ENCODE measurements at places on chromosomes 4 and X.

GRCh38 chrX:639151-639550 lies 8.6 kb downstream of the SHOX start:
- DNase-seq, result no peak

- no peak for DNase-seq
Measured at GRCh38 chrX:1393871-1394615, 2.1 kb upstream of the SLC25A6 start.

DNA sequence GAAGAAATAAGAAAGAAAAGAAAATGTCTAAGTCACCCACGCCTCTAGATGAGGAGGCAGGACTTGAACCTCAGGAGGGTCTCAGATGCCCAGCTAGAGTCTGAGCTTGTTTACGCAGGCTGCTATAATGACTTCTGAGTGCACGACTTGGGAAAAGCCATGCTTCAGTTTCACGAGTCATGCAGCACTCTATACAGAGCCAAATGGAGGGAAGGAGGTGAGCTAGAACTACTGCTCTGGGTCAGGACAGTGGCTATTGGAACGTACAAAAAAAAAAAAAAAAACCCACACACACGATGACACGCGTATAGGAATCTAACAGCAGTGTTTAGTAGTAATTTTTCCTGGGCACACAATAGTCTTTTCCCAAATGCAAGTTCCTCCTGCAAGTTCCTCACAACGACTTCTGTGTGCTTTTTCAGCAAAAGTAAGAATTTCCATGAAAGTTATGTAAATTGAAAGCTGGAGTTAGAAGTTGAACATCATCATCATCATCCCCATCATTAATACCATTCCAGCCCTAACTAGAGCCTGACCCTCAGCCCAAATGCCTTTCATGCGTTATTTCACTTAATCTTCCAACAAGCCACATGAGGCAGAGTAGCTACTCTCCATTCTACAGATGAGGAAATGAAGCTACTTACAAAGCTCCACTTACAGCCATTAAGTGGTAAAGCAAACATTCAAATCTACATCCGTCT lies 36.6 kb downstream of the IRF2 start:
- no peak for DNase-seq

GRCh38 chr4:57854748-57855147 lies 744.6 kb upstream of the IGFBP7 start:
- no peak for DNase-seq

GRCh38 chr4:142419712-142420111 lies 426.4 kb downstream of the INPP4B start:
- DNase-seq, result no peak

- no peak for DNase-seq
Measured at GRCh38 chrX:68935362-68935761, 106.5 kb downstream of the EFNB1 start.

DNA sequence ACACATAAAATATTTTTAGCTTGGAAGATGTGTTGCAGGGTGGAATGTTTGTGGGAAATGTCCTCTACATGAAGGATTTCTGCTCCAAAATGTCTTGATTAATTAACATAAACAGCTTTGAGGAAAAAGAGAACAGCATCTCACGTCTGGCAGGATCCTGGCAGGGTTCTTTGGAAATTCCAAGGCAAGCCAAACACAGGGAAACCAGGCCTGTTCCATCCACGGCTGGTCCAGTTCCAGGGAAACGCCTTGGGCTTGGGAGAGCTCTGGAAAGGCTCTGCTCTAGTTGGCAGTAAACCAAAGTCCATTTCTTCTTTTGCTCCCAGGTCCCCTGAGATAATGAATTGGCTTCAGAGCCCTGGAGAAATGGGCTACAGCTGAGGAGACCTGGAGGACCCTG lies 42.4 kb upstream of the GAB1 start:
- DNase-seq, result peak; percentile 58

- peak; percentile 2 for DNase-seq
Measured at GRCh38 chrX:96480081-96480480, 204.6 kb upstream of the DIAPH2 start.

GRCh38 chrX:19879735-19880378 lies 7.5 kb downstream of the SH3KBP1 start:
- DNase-seq, result no peak

DNA sequence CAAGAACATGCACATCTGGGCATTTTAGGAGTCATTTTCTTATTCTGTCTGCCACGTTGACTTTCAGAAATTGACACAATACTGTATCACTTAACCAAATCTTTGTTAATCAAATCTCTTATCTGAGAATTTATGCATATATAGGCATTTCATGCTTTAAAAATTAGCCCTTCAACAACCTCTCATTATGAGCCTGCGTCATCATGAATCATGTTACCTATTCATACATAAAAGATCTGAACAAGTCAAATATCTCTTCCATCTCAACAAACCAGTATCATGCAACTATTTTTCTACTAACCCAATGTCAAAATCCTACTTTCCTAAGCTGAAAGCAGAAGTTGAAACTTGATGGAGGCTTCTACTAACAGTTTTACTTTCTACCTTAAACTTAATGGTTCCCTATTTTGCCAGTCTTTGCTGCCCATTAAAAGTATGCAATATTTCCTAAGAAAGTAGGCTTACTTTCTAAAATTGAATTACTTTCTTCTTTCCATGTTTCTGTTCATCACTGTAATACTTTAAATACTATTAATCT lies 1.8 kb downstream of the ADAM29 start:
- DNase-seq, result no peak

DNA sequence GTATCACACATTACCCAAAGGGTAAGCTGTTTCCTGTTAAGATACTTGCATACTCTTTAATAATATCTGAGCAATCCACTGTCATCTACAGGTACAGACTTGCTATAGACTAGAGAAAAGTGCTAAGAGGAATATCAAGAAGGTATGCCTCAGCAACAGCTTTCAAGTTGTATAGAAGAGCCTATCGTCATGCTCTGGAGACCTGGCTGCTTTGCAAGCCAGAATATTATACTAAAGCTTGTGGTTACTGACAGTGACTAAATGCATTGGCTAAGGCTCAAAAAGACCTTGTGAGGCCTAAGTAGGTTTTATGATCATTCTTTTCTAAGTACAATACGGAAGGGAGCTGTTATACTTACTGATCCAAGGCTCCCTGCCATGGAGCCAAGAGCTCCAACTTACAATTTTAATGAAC lies 11.3 kb downstream of the LAMP2 start:
- peak; percentile 57 for DNase-seq

DNA sequence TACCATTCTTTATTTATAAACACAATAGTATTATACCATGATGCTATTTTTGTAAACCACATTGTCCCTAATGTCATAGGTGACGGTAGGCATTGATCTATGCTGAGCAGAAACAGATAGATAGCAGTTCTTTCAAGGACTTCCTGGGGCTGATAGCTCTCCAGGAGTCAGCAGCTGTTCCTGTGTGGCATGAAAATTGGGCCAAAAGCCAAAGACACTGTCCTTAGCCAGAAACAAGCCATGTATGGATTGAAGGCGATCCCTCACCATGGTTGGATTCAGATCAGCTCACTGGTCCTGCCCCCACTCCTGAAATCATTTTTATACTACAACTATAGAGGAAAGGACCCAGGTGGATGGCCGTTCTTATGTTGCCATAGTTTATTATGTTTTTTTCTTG lies 53.6 kb downstream of the DDX60 start:
- DNase-seq, result no peak

DNA sequence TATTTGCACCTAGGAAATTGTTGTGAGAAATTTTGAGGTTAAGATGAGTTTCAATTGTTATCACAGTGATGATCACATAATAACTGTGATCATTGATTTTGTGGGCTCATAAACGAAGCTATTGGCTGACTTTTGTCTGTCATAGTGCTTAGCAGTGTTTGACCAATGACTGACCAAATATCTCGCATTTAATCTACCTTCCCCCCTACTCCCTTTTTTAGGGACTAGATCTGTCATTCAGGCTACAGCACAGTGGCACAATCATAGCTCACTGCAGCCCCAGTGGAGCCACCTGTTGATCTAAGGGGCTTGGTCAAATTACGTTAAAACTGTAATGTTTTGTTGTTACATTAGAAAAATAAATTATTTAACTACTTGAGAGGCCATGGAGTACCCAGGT lies 1.5 kb downstream of the FUNDC2 start:
- DNase-seq, result no peak

- DNase-seq, result peak; percentile 56
Measured at GRCh38 chr4:148831945-148832344, 389.7 kb upstream of the NR3C2 start.

GRCh38 chr4:13331827-13332226 lies 152.3 kb downstream of the RAB28 start:
- no peak for DNase-seq

DNA sequence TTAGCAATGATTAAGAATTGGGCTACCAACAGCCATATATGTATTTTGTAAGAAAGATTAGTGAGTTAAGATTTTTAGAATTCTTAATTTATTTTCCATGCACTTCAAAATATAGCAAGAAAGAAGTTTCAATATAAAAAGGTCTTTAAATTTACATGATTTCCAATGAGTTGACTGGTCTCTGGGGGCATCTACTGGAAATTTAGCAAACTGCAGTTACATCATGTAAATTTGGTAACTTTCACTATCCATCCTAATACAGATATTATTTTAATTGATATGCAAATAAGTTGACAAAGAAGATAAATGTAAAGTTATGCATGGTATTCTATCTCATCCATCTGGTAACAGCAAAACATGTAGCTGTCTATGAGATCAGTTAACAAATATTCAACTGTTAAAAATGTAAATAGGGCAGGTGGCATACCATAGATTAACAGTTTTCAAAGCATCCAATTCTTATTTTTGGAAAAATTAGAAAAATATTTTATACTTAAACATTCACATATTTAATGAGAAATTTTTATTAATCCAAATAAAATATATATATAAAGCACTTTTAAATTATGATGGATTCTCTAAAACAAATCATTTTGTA lies 29.1 kb downstream of the TTC29 start:
- DNase-seq, result peak; percentile 19
